ENCODE measurements at places on chromosomes 3 and 15.

DNA sequence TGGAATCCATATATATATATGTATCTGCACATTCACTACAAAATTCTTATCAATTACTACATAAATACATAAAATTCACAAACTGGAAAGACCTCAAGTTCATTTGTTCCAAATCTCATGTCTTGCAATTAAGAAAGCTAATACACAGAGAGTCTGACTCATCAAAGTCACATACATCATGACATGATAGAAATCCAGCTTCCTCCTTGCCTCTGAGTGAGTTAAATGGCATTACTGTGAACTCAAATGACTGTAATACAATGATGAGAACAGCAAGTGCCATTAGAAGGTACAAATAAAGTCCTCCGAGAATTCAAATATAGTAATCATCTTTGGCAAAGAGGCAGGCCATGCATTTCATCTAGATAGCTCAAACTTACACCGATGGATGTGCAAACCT is 55.1 kb upstream of the AGTR1 start:
- DNase-seq = peak; percentile 16

DNA sequence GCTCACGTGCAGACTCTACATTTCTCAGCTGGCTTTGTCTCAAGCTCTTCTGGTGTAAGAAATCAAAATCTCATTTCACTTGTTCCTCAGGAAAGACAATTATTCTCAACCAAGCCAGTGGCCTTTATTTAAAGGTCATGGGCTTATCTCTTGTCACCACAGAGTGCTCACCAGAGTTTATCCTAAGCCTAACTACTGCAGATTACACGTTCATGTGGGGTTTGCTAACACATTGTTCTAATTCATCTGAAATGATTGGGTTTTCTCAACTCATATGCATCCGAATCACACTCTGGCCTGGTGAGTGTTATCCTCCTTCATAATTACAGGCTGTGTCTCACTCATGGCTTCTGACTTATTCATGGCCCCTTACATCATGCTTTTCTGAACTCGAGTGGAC is 83.3 kb upstream of the TSC22D2 start:
- no peak for DNase-seq

DNA sequence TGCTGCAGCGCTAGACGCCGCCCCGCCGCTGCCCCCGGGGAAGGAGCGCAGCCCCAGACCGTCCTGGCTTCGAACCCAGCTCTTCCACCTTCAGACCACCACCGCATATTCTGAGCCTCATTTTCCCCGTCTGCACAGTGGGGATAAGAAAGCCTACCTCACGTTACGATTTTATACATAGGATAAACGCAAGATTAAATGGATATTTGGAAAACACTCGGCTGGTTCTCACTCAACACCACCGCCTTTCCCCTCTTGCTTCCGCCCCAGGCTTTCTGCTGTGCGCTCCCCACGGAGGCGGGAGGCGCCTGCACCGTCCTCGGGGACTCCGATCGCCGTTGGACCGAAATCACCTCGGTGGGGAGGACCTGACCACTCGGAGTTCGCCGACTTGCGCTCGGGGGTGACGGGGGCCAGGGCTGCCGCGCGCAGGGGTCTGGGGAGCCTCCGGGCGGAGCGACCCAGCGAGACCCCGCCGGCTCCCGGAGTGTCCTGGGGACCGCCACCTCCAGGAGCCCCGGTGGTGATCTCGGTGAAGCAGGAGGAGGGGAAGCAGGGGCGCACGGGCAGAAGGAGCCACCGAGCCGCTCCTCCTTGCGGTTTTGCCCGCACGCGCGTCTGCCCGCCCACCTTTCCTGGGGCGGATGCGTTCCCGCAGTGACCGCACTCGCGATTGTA is 4.0 kb downstream of the FBXL22 start:
- DNase-seq = peak; percentile 30

- no peak for DNase-seq
These were observed 357.9 kb downstream of the RORA start for GRCh38 chr15:60871152-60871551.

GRCh38 chr3:125381314-125381713 is 6.2 kb upstream of the ZNF148 start:
- peak; percentile 88 for DNase-seq

DNA sequence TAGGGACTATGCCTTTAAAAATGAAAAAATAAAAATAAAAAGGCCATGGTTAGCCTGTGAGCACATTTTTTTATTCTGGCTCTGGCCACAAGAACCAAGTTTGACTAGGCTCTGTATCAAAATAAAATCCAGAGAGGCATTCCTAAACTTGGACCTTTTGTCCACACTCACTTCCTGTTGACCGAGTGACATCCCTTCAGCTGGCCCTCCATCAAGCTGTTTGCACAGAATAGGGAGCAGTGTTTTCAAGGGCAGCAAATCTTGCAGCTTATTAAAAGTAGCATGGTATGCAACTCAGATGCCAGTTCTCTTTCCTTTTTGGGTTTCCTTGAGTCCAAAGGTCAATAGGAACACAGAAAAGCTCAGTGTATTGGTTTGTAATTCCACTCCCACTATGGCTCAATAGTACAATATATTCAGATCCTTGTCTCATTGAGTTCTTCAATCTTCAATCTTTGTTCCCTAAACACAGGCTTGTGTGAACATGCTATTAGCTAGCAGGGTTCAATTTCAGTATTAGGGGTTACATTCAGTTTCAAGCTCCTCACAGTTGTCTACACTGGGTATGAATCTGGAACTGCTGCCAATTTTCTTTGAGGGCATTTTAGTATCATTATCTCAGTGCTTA is 244.5 kb downstream of the RBMS3 start:
- peak; percentile 90 for DNase-seq

- no peak for DNase-seq
These were observed 114.6 kb downstream of the TMCC1 start for GRCh38 chr3:129778871-129779270.

DNA sequence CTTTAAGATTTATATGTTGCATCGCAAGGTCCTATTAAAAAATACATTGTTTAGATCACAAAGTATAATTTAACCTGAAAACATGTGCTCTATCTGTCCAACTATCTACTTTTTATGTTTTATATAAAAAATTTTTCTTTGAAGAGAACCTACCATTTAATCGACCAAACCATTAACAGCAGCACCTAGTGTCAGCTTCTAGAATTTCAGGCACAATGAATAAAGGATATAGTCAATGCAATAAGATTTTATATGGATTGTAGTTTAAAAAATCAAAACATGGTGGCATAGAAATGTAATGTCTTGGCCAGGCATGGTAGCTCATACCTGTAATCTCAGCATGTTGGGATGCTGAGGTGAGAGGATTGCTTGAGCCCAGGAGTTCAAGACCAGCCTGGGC is 313.7 kb downstream of the GAP43 start:
- no peak for DNase-seq

GRCh38 chr3:177968891-177969290 is 567.3 kb upstream of the KCNMB2 start:
- DNase-seq = no peak

DNA sequence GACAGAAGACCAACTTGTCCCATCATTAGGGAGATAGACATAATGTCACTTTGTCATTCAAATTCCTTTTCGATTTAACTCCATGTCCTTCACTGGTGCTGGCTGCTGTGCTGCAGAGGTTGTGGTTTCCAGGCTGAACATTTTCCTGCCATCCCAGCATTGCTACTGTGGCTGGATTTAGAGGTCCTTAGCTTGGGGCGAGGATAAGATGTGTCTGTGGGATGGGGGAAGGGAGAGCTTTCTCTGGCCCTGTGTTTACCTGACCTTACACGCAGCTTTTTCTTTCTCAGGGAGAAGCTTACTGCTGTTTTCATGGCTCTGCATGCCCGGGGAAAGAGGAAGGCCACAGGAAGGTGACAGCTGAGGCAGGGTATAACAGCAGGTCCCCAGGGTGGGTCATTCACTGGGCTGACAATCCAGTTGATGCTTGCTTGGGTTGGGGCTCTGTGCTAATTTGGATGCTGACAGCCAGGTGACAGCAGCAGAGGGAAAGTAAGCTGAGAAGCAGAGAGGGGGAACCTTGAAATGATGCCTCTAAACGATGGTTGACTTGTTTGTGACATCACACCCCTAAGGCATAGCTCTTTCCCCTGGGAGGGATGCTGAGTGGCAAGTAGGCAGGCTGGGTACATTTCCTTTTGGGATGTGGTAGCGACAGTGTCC is 326.9 kb upstream of the CTNNB1 start:
- no peak for DNase-seq

DNA sequence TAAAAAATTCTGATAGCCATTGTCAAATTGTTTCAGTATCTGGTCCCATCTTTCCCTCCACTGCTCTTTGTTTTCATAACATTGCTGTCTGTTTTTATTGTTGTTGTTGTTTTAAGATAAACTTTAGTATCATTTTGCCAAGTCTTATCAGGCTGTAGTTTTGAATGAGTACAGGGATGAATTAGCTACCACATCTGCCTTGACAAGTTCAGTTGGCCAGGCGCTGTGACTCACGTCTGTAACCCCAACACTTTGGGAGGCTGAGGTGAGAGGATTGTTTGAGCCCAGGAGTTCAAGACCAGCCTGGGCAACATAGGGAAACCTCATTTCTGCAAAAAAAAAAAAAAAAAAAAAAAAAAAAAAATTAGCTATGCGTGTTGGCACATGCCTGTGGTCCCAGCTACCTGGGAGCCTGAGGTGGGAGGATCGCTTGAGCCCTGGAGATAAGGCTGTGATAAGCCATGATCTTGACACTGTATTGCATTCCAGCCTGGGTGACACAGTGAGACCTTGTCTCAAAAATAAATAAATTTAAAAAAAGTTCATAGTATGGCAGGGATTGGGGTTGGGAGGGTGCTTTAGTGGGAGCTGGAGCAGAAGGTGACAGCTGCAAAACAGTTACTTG is 8.3 kb upstream of the ANKDD1A start:
- no peak for DNase-seq

- DNase-seq = peak; percentile 85
These were observed 2.0 kb downstream of the ANKRD28 start for GRCh38 chr3:15795651-15796308.

- DNase-seq = peak; percentile 72
These were observed 27.3 kb downstream of the DUT start for GRCh38 chr15:48358229-48359152.

- DNase-seq = no peak
These were observed 86.0 kb downstream of the DTWD1 start for GRCh38 chr15:49706805-49707204.

- no peak for DNase-seq
These were observed 153.4 kb downstream of the OTOL1 start for GRCh38 chr3:161649900-161650484.

GRCh38 chr3:32850226-32850625 is 32.4 kb downstream of the TRIM71 start:
- no peak for DNase-seq

DNA sequence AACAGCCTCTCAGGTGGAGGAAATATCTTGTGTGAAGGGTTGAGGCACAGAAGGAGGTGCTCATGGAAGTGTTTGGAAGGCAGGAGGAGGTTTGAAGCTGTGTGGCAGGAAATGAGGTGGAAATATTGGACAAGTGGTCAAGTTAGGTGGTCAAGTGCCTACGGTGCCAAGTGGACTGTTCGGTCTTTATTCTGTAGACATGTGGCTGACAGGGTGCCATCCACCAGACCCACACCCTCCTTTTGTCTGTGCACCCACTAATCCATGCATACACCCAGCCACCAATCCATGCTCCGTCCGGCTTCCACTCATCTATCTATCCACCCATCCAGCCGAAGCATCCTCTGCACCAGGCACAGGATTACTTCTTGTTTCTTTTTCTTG is 2.2 kb downstream of the SLC6A20 start:
- no peak for DNase-seq

- DNase-seq = peak; percentile 35
These were observed 201.3 kb upstream of the TPM1 start for GRCh38 chr15:62841269-62841628.

DNA sequence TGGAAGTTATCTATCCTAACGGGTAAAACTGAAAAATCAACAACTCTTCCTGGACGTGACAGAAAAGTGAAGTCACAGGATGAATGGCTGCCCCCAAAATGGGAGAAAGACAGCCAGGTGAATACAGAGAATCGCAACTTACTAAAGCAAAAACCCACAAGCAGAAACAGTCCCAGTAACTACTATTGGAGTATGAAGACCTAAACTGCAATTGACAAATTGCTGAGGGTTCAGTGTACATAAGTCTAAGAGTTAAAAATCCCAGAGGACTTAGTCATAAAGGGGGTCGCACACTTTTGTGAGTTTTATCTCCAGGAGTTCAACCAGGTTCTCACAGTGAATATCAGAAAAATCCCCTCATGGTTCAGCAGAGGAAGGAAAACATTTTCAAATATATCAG is 56.8 kb upstream of the IMPG2 start:
- DNase-seq = no peak

GRCh38 chr3:32577174-32577573 is 6.5 kb upstream of the DYNC1LI1 start:
- DNase-seq = peak; percentile 22

GRCh38 chr3:133881492-133881891 is 14.2 kb downstream of the RAB6B start:
- no peak for DNase-seq

- peak; percentile 35 for DNase-seq
These were observed 196.4 kb downstream of the VGLL3 start for GRCh38 chr3:86794361-86795065.

DNA sequence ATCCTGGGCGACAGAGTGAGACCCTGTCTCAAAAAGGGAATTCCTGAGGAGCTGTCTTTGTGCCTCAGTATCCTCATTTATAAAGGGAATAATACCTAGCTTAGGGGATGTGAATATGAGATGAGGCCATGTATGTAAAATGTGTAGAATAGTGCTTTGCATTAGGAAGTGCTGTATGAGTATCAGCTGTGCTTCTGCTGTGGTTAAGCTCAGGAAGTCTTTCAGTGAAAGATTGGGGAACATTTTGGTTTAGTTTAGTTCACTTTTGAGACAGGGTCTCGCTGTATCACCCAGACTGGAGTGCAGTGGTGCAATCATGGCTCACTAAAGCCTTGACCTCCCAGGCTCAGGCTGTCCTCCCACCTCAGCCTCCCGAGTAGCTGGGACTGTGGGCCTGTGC is 10.6 kb downstream of the THUMPD3 start:
- no peak for DNase-seq

GRCh38 chr3:5271372-5271683 is 83.8 kb downstream of the EDEM1 start:
- DNase-seq = no peak

DNA sequence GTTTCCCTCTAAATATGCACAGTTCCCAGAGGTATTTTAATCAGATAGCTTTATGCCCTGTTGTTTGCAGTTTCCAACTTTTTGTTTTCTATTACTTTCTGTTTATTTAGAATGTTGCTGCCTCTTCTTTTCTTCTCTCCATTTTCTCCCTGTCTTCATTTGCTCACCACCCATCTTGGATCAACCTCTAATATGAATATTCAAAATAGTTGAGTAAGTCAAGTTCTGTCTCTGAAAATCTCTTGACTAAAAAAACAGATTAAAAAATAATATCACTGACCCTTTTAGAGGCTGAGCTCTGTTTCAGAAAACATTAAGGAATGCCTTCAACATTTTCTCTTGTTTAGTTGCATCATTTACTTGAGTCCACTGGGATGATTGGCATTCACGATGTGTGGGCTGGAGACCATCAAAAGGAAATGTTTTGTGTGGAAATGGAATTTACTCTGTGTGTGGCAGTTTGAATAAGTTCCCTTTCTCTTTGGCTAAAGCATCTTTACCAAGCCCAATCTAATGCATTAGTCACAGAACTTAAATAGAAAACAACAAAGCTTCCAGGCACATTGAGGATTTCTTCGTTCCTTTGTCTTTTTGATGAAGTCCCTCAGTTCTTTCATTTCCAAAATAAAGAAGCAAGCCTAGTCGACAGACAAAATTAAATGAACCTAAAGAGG is 633.9 kb upstream of the TGFBR2 start:
- peak; percentile 95 for DNase-seq

- no peak for DNase-seq
These were observed 261.1 kb downstream of the ABHD5 start for GRCh38 chr3:43951813-43952212.
